ENCODE measurements at places on chromosomes 6 and 20.

DNA sequence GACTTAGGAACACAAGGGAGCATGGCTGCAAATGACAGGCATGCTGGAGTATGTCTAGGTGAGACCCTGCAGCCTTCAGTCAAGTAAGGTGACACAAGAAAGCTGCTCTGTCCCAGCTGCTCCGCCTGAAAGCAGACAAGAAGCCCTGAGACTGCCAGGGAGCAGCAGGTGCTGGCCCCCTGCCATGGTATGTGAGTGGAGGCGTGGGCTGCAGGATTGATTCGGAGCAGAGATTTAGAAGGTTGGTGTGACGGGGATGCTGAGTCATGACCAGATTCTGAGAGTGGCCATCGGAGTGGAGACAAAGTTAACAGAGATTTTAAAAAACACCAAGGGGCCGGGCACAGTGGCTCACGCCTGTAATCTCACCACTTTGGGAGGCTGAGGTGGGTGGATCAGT is 17.8 kb downstream of the LRP11 start:
- DNase-seq = peak; percentile 67

DNA sequence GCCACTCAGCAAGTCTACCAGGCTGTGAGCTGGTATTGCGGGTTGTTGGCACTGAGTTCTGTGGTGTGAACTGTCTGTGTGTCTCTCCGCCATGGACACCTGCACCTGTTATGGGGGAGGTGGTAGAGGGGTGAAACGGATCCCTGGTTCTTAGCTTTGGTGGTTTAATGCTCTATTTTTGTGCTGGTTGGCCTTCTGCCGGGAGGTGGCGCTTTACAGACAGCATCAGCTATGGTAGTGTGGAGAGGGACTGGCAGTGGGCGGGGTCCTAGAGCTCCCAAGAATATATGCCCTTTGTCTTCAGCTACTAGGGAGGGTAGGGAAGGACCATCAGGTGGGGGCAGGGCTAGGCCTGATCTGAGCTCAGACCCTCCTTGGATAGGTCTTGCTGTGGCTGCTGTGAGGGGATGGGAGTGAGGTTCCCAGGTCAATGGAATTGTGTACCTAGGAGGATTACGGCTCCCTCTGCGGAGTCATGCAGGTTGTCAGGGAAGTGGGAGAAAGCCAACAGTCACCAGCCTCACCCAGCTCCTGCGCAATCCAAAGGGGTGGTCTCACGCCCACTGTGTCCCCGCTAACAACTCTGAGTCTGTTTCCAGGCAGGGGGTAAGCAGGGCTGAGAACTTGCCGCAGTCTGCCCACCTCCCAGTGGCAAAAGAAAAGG is 154.3 kb downstream of the CCDC170 start:
- DNase-seq = no peak

- DNase-seq = no peak
Measured at GRCh38 chr20:44656448-44656847, 4.9 kb upstream of the ADA start.

DNA sequence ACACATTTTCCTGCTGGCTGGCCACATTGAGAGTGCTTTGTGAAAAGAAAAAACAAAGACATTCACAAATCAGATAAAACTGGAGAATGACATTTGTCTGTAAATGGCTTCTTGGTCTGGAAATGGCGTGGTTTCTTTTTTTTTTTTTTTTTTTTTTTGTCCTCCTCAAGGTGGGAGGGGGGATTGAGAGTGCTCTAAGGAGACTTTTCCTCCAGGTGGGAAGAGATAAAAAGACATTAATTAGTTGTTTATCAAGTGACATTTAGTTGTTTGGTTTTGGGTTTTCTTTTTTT is 40.4 kb downstream of the GNAS start:
- DNase-seq = no peak

- no peak for DNase-seq
Measured at GRCh38 chr20:50594591-50595432, 84.6 kb downstream of the PTPN1 start.

DNA sequence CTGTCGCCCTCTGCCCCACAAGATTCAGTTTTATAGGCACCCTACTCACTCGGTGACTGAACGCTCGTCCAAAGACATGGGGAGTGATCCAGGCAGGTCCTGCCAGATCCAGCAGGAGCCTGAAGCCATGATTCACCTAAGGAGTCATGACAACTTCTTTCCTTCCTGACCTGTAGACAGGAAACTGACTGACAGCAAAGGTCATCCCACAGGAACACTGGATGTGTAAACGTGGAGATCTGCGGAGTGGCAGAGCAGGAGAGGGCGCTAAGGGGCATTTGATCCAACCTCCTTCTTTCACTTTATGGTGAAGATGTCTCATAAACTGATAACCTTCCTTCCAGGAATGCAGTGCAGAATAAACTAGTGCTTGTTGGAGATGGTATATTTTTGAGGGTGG is 192.2 kb downstream of the GJA10 start:
- peak; percentile 17 for DNase-seq

- DNase-seq = no peak
Measured at GRCh38 chr6:20718705-20719653, 184.7 kb downstream of the CDKAL1 start.

DNA sequence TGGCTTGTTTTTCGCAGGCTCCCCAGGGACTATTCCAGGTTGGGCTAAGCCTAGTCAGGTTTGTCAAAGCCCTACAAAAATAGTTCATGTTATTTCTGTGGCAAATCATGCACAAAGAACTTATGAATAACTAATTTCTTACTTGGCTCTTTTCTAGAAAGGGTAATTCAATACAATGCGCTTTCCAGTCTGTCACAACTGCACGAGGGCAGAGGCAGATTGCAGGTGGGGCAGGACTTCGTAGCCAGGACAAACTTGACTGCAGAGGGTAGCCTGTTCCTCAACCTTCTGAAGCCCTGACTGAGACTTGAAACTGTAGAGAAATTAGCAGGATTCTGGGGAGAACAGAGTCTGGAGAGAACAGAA is 253.5 kb downstream of the QKI start:
- no peak for DNase-seq

- no peak for DNase-seq
Measured at GRCh38 chr6:3294921-3295871, 36.4 kb downstream of the PSMG4 start.

DNA sequence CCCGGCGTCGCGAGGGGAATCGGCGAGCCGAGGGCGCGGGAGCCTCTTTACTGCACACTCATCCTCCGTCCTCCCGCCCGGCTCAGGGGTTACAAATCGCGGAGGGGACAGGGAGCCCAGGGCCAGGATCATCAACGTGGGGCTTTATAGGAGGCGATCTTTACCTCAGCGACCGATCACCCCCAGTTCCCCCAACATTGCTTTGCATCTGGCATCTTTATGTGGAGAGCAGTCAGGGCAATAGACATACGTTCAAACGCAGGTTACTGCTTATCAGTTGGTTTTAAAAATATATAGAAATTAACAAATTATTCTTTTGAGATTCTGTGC is 634 bp downstream of the HSF2 start:
- DNase-seq = no peak

DNA sequence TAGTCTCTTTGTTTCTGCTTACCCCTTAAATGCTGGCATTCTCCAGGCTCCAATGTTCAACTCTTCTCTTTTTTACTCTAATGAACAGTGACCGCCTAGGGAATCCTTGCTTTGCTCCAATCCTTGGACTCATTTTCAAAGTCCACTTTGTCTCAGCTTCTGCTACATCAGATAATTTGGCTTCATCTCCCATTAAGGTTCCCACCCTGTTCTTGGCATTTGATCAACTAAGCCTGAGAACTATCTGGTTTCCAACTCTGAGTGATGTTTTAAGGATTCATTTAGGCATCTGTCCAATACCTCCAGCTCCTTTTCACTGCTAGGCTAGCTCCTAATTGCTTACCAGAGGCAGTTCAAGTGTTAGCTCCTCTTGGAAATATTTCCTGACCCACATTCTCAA is 64.9 kb downstream of the ME1 start:
- no peak for DNase-seq

- peak; percentile 86 for DNase-seq
Measured at GRCh38 chr20:33945391-33946081, 48.2 kb upstream of the RALY start.

GRCh38 chr20:18778690-18779392 is 34.7 kb upstream of the SCP2D1 start:
- no peak for DNase-seq

DNA sequence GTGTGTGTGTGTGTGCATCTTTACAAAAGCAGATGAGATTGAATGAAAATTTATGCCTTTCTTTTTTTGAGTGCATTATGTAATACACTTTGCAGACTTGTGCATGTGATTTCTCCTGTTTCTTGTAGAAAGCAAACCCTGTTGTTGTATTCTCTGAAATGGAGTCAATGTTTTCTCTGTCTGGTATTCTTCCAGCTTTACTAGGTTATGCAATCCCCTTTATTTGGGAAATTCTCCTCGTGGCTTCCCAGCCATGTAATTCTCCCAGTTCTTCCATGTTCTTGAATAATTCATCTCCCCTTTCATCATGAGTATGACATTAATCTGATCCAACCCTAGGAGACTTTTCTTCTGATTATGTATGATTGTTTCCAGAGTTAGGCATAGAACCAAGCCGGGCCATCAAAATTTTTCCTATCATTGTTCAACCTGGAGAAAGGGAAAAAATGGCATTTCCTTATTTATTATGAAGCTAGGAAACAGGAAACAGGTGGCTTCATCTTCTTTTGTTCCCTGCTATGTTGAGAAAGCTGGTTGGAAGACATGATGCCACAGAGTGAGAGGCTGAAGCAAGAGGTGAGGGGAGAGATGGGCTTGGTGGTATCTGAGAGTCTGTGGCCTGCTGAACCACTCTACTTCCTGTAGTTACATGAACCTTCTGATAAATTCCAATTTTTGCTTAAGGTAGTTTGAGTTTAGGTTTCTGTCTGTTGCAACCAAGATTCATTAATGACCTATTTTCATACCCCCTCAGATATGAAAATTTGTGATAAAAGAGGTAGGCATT is 68.8 kb downstream of the PRL start:
- DNase-seq = no peak

- no peak for DNase-seq
Measured at GRCh38 chr20:16261733-16262273, 311.4 kb downstream of the KIF16B start.

GRCh38 chr6:22666586-22666985 is 97.2 kb downstream of the HDGFL1 start:
- DNase-seq = no peak

DNA sequence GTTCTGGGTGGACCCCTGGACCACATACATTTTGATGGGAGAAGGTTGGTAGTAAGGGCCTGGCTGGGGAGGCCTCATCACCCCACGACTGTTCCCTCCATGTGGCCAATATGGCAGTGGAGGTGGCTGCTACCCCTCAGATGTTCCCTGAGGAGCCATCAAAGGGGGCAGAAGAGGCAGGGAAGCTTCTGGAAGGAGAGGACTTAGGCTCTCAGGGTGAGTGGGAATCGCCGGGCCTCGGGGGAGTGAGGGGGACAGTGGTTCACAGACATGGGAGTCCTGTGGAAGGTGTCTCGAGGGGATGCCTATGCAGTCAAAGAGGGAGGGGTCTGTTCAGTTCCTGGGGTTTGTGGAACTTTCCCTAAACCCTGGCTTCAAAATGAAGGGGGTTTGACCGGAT is 32.9 kb upstream of the FRMD1 start:
- DNase-seq = no peak

GRCh38 chr6:155314773-155315515 is 660 bp upstream of the TFB1M start:
- DNase-seq = peak; percentile 89

GRCh38 chr6:165109011-165109410 is 200.4 kb downstream of the C6orf118 start:
- DNase-seq = no peak

DNA sequence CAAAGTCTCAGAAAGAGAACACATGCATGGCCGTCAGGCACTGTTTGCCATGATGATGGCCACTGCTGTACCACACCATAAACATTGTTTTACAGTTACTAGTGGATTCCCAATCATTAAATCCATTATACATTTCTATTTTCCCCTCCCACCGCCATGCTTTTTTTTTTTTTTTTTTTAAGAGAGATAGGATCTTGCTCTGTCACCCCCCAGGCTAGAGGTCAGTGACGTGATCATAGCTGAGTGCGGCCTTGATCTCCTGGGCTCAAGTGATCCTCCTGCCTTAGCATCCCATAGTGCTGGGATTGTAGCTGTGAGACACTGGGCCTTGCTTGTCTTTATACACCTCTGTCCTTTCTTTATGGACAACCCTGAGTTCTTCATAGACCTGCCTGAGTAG is 4.3 kb upstream of the BTN3A3 start:
- no peak for DNase-seq

DNA sequence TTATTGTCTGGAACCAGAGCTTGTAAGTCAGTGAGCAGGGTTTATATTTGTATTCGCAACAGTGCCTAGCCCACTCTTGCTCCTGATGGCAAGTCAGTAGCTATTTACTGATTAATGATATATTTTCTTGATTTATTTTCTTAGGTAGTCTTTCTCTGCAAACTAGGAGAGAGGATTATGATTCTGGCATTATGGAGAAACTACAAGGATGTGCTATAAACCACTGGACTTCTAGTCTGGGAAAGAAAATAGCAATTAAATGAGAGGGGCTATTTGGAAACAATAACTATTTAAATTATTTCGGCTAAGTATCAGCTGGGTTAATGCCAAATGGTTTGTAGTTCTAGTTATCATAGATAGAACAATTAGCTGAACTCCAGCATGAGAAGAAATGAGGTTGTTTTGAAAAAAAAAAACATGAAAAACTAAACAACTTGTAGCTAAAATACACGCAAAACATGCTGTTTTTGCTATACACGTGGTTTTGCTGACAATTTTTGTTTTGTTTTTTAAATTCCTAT is 304.9 kb upstream of the TCF21 start:
- no peak for DNase-seq

- no peak for DNase-seq
Measured at GRCh38 chr20:44106615-44107014, 80.4 kb downstream of the JPH2 start.

DNA sequence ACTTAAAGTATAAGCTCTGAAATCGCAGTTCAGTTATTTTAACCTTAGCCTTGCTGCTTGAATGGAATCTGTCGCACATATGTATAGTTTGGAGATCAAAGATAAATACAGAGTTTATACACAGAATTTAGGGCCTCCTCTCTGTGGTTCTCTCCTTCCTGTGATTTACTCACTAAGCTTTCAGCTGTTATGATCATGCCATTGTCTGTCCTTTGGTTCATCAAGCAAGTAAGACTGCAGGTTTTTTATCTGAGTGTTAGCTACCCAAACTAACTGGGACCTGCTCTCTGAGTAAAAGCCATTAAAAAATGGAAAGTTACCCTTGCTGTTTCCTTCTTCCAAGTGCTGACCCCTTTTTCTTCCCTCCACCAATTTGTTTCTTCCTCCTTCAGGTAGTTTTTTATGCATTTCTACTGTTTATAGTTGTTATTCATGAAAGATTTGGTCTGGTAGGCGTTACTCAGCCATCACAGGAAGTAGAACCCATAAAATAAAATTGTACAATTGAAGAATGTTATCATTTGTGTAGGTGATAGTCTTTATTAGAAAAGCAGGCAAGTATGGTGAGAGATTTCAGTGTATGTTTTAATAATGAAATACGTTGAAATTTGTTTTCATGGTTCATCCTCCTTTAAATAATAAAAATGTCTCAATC is 33.7 kb upstream of the SUMO4 start:
- DNase-seq = no peak
